ENCODE measurements at places on chromosomes 12 and 14.

DNA sequence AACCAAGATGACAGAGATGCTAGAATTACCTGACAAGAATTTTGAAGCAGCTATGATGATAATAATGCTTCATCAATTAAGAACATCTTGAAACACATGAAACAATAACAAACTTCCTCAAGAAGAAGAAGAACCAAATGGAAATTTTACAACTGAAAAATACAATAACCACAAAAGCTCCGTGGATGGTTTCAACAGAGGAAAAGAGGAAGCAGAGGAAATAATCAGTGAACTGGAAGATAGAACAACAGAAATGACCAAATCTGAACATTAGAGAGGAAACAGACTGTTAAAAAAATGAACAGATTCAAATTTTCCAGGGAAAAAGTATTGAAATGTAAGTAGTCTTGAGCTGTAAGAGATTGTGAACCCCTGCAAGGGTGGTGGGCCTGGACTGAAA lies 62.8 kb upstream of the SLC35F4 start:
- no peak for DNase-seq

DNA sequence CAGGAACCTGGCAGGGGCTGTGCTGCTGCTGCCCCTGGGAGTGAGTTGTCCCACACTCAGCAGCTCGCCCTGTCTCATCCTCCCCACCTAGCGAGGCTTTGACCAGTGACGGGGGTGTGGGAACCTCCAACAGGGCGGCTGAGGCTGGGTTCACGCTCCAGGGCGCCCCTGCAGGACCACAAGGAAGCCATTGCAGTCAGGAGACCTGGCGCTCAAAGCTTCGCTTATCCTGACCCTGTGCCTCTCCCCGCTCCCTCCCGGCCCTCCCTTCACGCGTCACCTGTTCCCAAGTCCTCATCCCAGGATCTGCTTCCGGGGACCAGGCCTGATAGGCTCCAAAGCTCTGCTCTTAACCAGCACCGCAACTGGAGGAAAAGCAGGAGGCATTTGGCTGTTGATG lies 272.0 kb upstream of the SFSWAP start:
- DNase-seq: no peak

DNA sequence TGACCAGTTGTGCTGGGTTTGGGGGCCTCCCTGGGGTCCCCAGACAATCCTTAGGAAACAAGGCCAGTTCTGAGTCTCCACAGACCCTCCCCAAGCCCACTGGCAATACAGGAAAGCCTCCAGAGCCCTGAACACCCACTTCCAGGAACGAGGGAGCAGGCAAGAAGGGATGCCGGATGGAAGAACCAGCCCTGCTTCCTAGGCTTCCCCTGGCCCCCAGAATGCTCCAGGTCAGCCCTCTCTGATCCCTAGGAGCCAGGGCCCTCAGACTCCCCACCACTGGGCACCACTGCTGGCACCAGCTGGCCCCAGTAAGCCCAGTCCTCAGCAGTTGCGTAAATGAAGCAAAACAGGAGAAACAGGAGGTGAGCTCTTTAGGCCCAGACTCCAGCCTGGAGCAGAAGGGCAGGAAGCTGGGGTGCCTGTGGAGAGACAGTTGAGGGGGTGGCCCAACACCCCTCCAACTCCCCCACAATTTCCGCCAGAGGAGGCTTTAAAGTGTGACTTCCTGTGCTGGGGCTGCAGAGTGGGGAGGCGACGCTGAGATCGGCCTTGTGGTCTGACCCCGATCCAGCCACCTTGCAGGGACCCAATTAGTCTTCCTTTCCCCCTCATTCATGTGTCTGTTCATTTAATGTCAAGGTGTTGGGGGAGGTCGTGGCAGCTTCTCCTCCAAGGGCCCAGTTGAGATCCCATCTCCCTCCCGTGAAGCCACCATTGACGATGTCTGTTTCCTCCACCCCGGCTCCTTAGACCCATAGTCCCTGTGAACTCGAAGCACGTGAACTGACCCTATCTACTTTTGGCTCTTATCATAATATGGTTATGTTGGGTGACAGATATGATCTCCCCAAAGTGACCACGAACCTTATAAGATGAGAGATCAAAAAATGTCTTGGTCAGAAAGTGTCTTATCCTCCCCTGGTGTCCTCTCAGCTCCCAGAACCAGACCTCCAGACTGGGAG lies 4.7 kb downstream of the TNFRSF1A start:
- DNase-seq: no peak

- DNase-seq: no peak
Observed at GRCh38 chr12:97790281-97790680, 327.7 kb downstream of the RMST start.

DNA sequence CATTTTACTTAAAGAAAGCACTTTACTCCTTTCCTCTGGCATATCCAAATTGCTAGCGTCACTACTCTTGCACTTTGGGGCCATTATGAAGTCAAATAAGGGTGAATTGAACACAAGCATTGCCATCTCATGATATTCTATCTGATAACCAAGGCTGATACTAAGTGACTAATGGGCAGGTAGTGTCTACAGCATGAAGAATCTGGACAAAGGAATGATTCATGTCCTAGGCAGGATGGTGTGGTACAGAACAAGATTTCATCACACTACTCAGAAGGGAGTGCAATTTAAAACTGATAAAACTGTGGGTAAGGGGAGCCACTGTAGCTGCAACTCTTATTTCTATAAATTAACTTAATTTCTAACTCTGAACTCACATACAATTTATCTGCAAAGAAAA lies 7.7 kb upstream of the SLC6A15 start:
- DNase-seq: no peak

- no peak for DNase-seq
Observed at GRCh38 chr14:68639000-68639757, 153.7 kb downstream of the ZFP36L1 start.

DNA sequence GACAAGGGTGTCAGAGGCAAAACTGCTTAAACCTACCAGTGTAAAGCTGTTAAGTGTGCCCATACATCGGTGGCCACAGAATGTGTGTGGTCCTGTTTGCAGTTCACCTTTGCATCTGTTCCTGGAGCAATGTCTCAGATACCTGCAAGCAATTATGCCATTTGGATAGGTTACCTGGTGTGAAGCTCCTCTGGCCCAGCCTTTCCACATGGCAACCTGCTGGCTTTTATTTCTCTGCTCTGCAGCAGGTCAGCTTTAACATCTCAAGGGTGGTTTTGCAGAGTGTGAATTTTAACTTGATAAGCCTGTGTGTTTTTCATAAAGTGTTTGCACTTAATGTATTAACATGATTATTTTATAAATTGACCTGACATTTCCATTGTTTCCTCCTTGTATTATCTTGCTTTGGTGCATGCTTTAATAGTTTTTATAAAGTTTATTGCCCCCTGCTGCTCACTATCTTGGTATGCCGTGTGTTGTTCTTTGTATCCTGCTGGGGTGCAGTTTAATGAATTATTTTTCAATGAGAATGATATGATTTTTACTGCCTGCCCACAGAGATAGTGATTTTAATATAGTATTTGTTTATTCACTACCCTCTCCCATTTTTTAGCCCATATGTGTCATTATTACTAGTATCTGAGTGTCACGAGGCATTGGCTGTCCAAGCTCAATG lies 403.8 kb downstream of the NPAS3 start:
- DNase-seq: no peak

DNA sequence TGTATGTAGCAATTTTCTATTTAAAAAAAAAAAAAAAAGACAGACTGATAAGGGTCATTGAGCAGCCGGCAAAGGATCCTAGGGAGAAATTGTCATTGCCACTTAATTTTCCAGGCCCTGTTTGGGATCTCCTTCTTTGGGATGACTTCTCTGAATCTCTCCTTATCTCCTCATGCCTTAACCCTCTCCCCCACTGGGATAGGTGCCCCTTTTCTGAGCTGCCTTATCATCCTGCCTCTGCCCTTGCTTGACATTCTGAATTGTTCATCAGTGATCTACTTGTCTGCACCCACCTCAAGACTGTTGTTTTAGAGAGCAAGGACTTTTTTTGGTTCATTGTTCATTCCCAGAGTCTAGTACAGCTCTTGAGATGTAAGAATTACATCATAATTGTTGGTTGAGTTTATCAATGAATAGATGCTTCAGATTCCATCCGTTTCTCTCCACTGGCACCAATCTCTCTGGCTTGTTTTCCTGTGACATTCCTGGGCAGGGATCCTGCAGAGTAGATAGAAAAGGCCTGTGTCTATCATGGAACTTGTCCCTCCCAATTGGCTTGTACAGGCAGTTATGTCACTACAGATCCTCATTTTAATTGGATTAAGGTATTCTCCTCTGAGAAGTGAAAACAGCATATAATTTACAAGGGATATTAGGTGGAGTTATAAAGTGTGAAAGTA lies 42.6 kb downstream of the SOCS2 start:
- no peak for DNase-seq

DNA sequence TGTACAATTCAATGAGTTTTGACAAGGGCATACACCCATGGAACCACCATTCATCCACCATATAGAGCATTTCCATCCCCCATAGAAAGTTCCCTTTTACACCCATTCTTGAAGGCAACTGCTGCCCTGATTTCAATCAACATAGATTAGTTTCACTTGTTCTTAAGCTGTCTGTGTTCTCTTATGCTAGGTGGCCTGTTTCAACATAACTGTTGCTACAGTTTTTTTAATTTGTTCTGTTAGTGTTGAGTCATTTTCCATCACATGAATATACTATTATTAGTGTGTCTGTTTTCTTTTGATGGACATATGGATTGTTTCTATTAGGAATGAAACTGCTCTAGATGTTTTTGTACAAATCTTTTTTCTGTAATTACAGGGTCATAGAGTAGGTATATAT lies 123.4 kb downstream of the PTPRQ start:
- DNase-seq: no peak

GRCh38 chr14:92971601-92972180 lies 48.7 kb downstream of the CHGA start:
- DNase-seq: no peak

GRCh38 chr12:3634348-3634747 lies 118.6 kb downstream of the CRACR2A start:
- no peak for DNase-seq

- no peak for DNase-seq
Observed at GRCh38 chr14:90523961-90524875, 127.4 kb downstream of the CALM1 start.

GRCh38 chr14:37087520-37087919 lies 84.9 kb downstream of the SLC25A21 start:
- no peak for DNase-seq

GRCh38 chr14:49677643-49678042 lies 10.4 kb downstream of the POLE2 start:
- no peak for DNase-seq

- DNase-seq: no peak
Observed at GRCh38 chr14:92199763-92200162, 78.0 kb downstream of the CPSF2 start.

DNA sequence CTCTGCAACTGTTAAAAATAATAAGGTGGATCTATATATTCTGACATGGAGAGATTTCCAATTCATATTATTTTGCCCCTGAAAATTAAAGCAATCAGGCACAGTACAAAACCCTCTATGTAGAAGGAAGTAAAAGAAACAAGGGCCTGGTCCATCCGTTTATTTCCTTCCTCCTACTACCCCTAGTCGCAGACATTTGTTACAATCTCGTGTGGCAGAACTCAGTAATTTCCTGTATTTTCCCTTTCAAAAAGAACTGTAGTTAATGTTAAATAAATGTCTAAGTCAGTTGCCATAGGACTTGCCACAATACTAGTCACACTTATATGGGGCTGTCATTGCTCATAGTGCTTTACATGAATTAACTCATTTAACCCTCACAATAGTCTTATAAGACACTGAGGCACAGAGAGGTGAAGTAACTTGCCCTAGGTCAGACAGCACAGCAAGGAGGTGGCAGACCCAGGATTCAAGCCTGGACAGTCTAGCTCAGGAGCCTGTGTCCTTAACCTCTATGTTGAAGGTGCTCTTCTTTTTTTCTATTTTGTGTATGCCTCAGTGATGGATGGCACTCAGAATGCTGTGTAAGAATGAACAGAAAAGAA lies 24.2 kb downstream of the NINJ2 start:
- no peak for DNase-seq

GRCh38 chr14:104545151-104545941 lies 34.2 kb upstream of the C14orf180 start:
- no peak for DNase-seq

GRCh38 chr14:20409226-20409625 lies 4.1 kb downstream of the TEP1 start:
- no peak for DNase-seq

DNA sequence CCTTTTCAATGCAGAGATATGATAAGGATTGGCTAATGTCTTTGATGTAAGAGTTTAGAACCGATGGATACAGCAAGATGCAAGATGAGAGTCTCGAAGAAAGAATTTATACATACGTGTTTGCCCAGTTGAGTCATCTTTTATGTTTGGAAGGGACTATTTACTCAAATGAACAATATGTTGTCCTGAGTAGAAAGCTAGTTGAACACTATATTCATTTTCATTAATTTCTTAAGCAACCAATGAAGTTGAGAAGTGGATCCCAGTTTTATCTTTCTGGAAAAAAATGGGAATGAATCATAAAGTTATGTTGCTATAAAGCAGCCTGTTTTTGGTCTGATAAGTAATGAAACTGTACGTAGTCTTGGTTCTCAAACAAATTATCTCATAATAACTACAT lies 1431.7 kb upstream of the FLRT2 start:
- DNase-seq: no peak

- DNase-seq: no peak
Observed at GRCh38 chr14:97900196-97900854, 1103.1 kb downstream of the VRK1 start.

DNA sequence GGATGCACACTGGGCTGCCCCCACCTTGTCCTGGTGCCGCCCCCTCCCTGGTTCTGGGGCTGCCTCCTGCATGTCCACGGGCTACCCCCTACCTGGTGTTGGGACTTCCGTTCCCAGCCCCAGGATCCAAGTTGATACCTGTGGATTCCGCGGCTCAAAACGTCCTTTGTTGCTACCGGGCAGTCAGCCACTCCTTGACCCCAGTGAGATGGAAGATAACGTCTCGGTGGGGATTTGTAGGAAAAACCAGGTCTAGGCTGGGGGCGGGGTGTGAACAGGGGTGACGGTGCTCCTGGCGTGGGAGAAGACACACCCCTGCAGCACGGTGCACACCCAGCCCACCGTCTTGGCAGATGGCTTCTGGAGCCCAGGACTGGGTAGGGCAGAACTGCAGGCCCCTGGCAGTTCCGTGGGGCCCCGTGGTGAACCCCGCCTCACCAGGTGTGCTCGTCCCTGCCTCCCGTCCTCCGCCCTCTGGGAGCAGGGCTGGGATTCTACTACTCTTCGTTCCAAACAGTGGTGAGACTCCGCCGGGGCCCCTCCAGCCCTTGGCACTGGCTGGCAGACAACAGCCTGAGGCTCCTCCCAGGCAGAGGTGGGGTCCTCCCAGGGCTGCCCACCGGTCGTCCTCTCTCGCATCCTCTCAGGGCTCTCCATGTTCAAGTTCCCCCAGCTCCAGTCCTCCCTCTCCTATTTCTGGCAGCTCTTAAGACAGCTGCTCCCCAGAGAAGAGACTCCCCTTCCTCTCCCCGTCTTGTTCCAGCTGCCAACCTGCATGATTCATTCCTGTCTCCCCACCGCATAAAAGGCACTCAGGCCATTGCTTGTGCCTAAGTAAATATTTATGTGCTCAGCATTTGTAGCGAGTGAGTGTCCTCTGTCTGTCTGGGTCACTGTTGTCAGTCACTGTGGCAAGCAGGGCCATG lies 75.5 kb downstream of the FBXL14 start:
- no peak for DNase-seq

- DNase-seq: no peak
Observed at GRCh38 chr12:105850103-105850968, 288.4 kb downstream of the NUAK1 start.

- DNase-seq: no peak
Observed at GRCh38 chr12:88518863-88519403, 61.3 kb downstream of the KITLG start.

GRCh38 chr12:57472391-57472790 lies 7.3 kb downstream of the ARHGAP9 start:
- no peak for DNase-seq

GRCh38 chr14:80988192-80988591 lies 32.8 kb downstream of the TSHR start:
- no peak for DNase-seq
